ENCODE measurements at places on chromosomes 16 and 17. TPM values are rescaled to one million over a fixed set of nuclear protein-coding genes. Genes with fewer than 3 reads are reported as not detected.

GRCh38 chr17:78912082-78912481 is 9.1 kb upstream of the CEP295NL start:
- DNase-seq = no peak

- DNase-seq = no peak
Observed at GRCh38 chr16:85385463-85386331, 227.4 kb upstream of the GSE1 start.

GRCh38 chr17:72259922-72260321 is 139.1 kb downstream of the SOX9 start:
- no peak for DNase-seq

GRCh38 chr16:54648575-54648974 is 282.1 kb upstream of the IRX5 start:
- DNase-seq = no peak

MT4 gene
- not detected for total RNA-seq

LGALS3BP gene
- total RNA-seq = 73.3 TPM
